ENCODE measurements at places on chromosomes 7 and 10.
A peak's percentile ranks its signal among the peaks of the same experiment; 100 is the strongest.

DNA sequence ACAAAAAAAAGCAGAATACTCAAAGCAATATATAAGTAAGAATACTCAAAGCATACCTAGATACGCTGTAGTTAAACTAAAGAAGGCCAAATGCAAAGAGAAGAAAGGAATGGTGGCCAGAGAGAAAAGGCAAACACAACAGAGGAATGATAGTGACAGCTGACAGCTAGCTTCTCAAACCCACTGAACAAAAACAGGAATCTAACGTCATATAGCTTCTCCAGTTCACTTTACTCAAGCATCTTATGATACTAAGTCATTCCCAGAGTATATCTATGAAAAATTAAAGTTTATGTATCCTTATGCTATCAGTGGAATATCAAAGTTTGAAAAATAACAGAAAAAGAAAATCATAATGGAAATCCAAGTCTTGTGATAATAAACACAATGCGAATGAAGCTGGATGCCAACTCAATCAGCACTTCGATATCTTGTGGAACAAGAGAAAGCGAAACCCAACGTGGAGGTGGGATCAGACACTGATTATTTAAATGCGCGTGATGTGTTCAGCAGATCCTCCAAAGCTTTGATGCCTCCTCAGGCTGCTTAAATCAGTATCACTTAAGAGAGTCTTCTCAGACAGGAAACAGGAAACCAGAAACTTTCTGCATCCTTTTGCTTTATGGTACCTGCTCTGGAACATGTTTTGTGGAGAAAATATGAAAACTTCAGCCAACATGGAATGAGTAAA is 102.8 kb downstream of the PIP4K2A start:
- peak; percentile 64 for DNase-seq

GRCh38 chr7:33981226-33981625 is 75.9 kb downstream of the BMPER start:
- DNase-seq, result no peak

DNA sequence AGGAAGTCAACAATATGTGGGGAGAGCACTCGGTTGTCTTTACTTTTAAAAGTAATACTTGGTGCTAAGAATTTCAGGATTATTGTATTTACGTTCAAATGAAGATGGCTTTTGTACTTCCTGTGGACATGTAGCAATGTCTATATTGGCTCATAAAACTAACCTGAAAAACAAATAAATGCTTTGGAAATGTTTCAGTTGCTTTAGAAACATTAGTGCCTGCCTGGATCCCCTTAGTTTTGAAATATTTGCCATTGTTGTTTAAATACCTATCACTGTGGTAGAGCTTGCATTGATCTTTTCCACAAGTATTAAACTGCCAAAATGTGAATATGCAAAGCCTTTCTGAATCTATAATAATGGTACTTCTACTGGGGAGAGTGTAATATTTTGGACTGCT is 32.7 kb downstream of the SIRT1 start:
- no peak for DNase-seq

- DNase-seq, result no peak
These were observed 510.5 kb upstream of the AKR1E2 start for GRCh38 chr10:4315551-4315950.

- no peak for DNase-seq
These were observed 110.9 kb downstream of the DYNC1I1 start for GRCh38 chr7:95883217-95883616.

- no peak for DNase-seq
These were observed 160.0 kb upstream of the ANK3 start for GRCh38 chr10:60549686-60550085.

DNA sequence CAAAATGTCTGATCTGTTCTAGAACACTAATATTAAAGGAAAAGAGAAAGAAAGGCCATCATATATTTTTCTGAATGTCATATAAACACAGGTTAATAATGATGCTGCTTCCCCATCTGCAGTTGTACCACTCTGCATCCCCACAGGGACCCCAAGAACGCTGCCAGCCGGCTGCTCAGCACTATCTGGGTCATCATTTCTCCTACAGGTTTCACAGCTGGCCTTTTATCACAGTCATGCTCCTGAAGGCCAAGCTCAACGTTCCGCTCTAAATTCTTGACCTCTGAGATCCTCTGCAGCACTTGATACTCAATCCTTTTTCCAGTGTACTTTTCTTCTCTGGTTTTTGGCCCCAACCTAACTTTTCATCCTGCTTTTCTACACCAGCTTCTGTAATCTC is 4.8 kb downstream of the IDI1 start:
- no peak for DNase-seq

DNA sequence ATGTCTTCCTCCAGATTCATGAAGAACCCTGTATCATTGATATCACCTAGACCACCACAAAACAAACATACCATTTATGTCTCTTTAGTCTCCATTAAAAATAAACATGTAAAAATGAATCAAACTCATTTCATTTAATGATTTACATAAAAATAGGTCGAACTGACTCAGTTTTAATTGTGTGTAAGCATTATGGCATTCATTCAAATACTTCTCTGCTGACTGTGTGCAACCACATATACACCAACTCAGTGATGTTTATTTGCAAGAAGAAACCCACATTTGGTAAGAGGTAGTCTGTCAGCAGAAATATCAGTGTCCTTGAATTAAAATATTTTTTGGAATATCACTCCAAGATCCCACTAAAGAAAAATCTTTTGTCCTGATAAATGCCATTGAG is 30.5 kb downstream of the ABCB1 start:
- DNase-seq, result no peak

- DNase-seq, result no peak
These were observed 5.7 kb upstream of the CCDC201 start for GRCh38 chr7:45878457-45879144.

GRCh38 chr7:39527951-39528350 is 38.3 kb upstream of the YAE1 start:
- DNase-seq, result no peak

DNA sequence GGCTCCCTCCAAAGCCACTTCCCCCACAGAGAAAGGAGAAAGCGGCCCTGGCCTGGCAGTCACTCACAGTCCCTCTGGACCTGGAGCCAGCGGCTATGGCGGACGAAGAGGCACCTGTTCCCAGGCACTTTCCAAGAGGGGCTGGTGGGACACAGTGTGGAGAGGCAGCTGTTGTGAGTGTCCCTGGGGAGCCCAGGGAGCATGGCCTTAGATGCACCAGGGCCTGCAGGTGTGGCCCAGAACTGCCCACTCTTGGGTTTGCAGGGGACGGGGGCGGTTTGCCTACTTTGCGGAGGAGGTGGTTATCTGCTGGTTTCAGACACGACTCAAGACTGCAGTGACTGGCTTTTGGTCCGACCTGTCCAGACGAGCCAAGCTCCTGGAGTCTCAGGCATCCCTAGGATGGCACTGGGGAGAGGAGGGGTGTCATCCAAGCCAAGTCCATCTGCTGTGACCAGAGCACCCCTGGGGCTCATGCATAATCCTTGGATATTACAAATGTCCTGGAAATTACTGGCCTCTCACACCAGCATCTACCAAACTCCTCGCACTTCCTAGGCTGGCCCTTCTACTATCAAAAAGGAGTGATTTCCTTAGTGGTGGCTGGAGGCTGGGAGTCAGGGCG is 18.4 kb downstream of the CTBP2 start:
- no peak for DNase-seq

GRCh38 chr7:114656466-114656865 is 241.9 kb downstream of the FOXP2 start:
- DNase-seq, result no peak

GRCh38 chr7:133051066-133051465 is 30.8 kb downstream of the CHCHD3 start:
- no peak for DNase-seq

- DNase-seq, result no peak
These were observed 22.5 kb downstream of the UPP1 start for GRCh38 chr7:48111596-48111995.

- no peak for DNase-seq
These were observed 21.4 kb upstream of the RSBN1L start for GRCh38 chr7:77674878-77675277.

- no peak for DNase-seq
These were observed 66.0 kb upstream of the SEPHS1 start for GRCh38 chr10:13414137-13414536.

- DNase-seq, result no peak
These were observed 29.5 kb upstream of the TUBB8 start for GRCh38 chr10:78556-78955.

GRCh38 chr7:134458341-134458805 is 527 bp downstream of the AKR1B1 start:
- DNase-seq, result peak; percentile 39

DNA sequence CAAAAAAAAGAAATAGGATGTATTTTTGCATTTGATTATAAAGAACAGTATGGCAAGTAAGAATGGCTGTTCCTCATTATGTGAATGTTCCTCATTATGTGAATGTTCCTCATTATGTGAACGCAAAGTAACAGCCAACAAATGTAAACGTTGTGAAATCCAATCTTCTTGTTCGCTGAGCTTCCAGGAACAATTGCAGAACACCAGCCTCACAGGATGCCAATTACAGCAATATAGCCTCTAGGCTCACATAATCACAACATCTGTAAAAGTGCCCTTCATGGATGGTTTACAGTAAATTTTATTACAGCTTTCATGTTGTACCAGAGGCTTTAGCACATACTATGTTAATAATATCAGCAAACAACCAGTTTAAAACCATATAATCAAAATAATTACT is 71.6 kb downstream of the THSD7A start:
- no peak for DNase-seq

GRCh38 chr10:11936389-11937152 is 106.0 kb downstream of the UPF2 start:
- no peak for DNase-seq

DNA sequence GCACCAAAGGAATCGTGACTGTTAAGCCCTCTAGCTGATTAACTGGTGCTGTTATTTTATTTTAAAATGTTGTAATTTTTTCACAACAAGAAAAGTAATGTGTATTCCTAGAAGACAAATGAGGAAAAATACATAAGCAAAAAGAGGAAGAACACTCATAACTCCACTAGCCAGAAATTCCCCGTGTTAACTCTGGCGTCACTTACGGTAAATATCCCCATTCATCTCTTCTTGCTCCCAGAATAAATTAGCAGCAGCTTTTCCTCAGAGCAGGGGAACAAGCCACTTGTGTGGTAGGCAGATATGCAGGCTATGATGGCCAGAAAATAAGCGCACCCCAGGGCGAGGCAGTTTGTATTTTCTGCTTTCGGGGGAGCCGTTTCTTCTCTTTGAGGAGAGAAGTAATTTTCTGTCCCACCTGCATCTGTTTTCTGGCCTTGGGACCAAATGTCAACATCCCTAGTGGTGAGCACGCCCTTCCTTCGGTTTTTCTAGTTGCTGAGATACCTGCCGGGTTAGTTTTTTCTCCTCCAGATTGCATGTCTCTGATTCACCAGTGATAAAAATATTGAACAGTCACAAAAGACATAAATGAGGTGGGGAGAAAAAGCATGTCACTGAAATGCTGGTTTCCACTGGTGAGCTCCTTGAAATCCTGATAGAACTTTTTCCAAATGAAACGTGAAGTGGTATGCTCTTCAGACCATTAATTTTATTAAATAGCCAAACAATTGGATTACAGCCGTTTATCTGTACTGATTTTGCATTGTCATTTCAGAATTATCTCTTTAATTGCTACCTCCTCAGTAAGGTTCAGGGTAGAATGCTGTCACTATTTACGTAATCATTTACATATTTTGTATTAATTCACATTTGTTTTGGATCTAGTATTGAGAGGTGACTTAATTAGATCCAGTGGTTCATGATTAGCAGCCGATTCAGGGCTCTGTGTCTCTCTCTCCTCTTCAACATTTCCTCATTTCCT is 268.1 kb downstream of the CAMK1D start:
- no peak for DNase-seq

DNA sequence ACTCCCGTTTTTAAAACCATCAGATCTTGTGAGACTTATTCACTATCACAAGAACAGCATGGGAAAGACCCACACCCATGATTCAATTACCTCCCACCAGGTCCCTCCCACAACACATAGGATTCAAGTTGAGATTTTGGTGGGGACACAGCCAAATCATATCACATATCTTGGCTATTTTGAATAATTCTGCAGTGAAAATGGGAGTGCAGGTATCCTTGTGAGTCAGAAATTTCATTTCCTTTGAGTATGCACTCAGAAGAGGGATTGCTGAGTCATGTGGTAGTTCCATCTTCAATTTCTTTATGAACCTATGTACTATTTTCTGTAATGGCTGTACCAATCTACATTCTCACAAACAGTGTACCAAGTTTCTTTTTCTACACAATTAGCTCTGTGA is 125.8 kb downstream of the ANKRD7 start:
- DNase-seq, result no peak

GRCh38 chr7:155762036-155762435 is 50.2 kb downstream of the SHH start:
- DNase-seq, result no peak

- no peak for DNase-seq
These were observed 18.5 kb upstream of the ACBD5 start for GRCh38 chr10:27258838-27259812.

DNA sequence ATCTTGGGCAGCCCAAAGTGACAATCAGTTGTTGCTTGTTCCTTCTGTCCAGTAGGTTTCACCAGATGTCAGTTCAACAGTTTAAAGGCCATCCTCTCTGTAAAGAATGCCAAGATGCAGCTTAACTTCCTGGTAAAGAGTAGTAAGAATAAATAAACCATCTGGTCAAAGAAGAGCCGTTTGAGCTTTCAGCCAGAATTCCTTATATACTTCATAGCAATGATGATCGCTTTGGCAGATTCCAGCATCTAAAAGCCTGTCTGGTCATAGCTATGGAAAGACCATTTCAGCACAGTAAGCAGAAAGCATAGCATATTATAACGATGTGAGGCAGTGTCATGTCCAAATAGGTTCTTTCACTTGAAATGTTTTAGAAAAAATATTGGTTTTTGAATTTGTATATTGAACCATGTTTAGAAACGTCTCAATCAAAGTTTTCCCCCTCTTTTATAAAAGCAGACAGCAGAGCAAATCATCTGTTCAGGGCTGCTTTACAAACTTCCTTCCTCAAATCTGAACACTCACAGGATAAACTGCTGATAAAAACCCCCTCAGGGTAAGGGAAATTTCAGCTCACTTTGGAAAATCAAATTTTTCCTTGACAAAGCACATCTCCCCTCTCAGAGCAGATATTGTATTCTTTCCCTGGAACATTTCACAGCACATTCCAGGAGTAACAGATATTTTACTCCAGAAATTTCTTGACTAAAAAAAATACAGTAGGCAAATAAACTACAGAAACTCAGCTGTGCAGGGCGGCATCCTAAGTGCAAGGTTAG is 184.1 kb downstream of the NOC3L start:
- DNase-seq, result no peak

DNA sequence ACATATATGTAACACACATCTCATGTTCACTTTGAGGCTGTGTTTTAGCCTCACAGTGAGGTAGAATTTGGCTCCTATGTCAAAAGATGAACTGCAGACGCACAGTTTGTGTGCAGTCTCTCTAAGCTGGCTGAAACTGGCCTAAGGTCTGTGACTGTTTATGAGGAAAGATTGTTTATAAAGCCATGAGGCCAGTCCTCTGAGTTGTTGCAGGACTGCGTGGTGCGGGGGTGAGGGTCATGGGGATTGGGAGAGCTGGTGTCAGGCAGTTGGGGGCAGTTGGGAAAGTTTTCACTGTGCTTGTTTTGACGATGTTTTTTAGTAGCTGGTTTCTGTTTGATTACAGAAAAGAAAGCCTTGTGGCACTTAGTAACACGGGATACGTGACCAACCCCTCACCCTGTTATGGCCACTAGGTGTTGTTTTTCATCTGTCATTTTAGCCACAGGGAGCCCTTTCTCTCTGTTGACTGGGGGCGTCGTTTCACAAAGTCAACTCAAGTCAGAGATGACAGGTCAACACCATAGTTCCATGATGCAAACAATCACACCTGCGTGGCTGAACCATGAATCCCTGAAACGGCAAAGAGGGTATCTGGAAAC is 310.9 kb downstream of the CCDC3 start:
- DNase-seq, result no peak

GRCh38 chr7:1496531-1497292 is 7.5 kb downstream of the INTS1 start:
- DNase-seq, result no peak
